ENCODE measurements at places on chromosomes 6 and 20.

DNA sequence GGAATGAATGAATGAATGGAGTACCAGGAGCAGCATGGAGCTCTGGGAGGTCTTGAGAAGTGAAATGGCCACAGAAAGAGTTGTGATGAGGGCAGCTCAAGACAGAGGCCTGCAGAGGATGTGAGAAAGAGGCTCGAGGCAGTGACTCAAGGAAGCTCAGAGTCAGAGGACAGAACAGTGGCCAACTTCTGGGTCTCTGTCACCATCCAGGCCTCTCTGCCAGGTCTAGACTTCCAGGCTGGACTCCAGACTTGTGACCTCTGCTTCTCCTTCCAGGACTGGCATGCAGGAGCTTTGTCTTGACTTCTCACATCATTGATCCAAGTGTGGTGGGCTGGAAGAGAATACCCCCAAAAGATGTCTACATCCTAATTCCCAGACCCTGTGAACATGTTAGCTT lies 119.8 kb downstream of the TOX2 start:
- no peak for DNase-seq

DNA sequence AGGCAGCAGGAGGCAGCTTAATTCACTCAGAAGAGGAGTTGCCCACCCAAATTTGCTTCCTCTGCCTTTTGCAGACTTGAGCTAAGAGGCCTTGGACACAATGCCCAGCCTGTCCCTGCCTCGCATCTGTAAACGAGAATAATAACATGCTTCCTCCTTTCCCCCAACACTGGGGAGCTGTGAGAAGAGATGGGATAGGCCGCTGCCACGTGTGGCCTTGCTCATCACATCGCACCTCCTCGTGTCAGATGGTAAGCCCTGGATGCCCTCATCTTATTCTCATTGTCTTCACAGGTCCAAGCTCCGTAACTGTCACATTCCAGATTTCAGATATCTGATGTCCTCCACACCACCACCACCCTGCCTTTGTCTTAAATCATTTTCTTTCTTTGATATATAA lies 13.1 kb upstream of the TUBB2B start:
- no peak for DNase-seq

DNA sequence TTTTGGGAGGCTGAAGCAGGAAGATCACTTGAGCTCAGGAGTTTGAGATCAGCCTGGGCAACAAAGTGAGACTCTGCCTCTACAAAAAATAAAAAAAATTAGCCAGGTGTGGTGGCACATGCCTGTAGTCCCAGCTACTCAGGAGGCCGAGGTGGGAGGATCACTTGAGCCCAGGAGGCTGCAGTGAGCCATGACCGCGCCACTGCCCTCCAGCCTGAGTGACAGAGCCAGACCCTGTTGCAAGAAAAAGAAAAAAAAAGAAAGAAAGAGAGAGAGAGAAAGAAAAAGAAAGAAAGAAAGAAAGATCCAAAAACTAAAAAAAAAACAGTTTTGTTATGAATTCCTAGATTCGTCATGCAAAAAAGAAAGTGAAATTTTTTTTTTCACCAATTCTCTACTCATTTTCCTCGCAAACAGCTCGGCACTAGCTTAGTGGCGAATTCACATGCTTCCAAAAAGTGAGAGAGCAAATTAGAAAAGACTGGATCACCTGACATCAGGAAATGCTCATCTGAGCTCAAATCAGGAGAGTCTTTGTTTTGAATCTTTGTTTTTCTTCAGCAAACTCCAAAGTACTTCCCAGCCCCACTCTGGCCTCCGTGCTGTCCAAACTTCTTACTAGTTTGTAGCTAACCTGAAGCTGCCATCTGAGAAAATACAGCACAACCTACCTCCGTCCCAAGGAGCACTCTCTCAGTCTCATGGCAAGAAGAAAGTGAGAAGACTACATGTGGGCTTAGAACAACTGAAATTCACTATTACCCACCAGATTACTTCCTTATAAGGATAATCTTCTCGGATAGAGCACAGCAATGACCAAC lies 27.0 kb downstream of the IPCEF1 start:
- DNase-seq, result no peak

GRCh38 chr20:47727909-47728361 lies 57.3 kb downstream of the SULF2 start:
- DNase-seq, result no peak

DNA sequence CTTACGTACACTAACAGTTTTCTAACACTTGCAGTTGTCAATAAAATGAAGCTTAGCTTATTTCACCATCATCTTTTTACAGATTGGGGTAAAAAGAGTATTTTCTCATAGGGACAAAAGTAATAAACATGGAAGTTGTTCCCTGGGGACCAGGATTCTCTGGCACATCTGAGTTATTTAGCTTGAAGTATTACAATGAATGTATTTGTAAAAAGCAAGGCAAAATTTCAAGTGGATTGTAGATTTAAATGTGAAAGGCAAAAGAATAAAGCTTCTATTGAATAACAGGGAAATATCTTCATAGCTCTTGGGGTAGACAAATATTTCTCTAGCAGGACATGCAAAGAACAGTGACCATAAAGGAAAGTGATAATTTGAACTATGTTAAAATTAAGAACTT lies 260.0 kb upstream of the ECI2 start:
- DNase-seq, result no peak

DNA sequence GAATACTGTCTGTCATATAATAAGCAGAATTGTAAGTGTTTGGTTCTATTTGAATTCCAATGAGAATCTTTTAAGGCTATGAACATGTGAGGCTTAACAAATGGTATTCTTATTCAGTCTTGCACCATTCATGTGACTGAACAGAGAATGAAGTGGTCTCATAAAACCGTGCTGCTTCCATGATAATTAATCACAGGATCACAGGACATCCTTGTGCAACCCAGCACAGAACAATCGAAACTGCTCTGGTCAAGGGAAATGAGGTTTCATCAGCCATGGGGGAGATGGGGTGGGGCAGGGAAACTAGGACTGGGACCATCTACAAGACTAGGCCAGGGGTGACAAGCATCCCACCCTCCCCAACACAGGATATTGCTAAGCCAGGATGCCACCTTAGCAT lies 6.0 kb downstream of the PPIL6 start:
- DNase-seq, result no peak

- DNase-seq, result no peak
Observed at GRCh38 chr6:46689657-46690056, 2.0 kb downstream of the TDRD6 start.

DNA sequence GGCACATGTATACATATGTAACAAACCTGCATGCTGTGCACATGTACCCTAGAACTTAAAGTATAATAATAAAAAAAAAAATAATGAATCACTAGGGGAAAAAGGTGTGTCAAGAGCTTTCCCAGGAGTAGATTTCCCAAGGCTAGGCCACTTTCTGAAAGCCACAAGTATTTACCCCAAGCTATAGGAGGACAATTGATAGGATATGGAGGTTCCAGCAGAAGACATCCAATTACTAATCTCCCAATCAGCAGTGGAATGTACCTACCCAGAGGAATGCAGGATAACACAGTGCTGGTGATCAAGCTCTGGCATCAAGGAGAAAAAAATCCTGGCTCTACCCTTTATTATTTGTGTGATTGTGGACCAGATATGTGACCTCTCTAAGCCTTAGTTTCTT lies 562.7 kb downstream of the RFPL4B start:
- DNase-seq, result no peak
